ENCODE measurements at places on chromosomes 7 and 10.

DNA sequence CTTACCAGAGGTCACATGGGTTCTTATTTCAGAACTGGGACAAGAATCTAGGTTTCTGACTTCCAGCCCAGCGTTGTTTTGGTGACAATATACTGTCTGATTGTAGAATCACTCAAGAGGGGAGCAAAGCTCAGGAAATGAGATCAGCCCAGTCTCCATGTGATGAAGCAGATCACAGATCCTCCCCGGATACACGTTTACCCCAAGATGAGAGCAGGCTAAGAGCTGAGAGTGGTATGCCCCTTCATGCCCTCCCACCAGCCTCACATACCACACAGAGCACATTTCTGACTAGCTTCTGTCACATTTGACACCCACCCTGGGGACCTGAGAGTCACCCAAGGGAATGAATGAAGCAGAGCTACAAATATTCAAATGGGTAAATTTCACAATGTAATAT is 27.1 kb upstream of the PRKCQ start:
- no peak for DNase-seq

- no peak for DNase-seq
These were observed 877.8 kb downstream of the ANKRD7 start for GRCh38 chr7:119102291-119102690.

GRCh38 chr10:71079761-71080380 is 132.5 kb upstream of the UNC5B start:
- DNase-seq = no peak

DNA sequence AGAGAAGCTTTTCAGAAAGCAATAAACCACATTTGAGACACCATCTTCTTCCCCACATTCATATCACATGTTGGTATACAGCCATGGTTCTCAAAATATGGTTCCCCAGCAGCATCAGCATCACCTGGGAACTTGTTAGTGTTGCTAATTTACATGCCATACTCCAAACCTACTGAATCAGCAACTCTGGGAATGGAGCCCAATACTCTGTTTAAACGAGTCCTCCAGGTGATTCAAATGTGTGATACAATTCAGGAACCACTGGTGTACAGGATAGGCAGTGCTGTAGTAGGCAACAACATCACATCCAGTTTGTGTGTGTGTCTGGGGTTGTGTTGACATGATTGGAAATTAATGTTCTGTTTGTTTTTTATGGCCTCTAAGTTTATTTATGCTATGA is 47.7 kb downstream of the ZNF277 start:
- DNase-seq = no peak

GRCh38 chr7:123747620-123748141 is 1.1 kb downstream of the WASL start:
- peak; percentile 74 for DNase-seq

- no peak for DNase-seq
These were observed 79.7 kb upstream of the KCNMA1 start for GRCh38 chr10:77717336-77717735.

DNA sequence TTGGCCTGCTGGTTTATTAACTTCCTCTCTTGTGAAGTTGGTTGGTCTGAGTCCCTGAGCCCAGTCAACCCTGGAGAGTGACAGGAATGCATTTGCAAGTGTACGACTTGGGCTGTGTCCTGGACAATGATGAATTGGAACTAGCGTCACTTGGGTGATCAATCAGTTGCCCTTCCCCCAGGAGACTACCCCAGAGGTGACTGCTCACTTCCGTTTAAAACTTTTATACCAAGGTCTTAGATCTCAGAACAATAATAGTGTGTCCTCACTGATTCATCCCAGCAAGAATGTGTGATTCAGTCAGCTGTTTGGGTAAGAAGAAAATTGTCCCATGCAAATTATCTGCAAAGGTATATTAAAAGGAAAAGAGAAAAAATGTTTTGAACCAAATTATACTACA is 102.9 kb upstream of the ARMC3 start:
- DNase-seq = no peak

- DNase-seq = no peak
These were observed 340.0 kb upstream of the MEOX2 start for GRCh38 chr7:16026253-16027020.

- DNase-seq = peak; percentile 8
These were observed 382.6 kb upstream of the SHH start for GRCh38 chr7:156194813-156195212.

DNA sequence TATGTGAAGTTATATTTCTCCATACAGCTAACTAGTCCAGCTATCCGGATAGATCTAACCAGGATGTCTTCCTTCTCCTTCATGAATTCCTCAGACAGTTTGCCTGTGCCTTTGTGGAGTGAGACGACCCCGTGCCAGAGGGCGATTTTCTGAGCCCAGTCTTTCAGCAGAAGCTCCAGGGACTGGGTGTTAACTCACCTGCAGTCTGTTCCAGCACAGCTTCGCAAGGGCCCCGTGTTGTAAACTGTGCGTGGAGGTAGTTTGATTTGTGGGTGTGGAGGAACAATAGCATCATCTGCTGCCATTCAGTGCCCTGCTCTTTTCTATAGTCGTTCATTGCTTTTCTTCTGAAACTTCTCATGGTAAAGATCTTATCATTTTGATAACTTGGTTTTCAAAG is 103.8 kb downstream of the INPP5A start:
- no peak for DNase-seq
